EL (cell line): ENCODE measurements at places on chromosomes 2 and 18.

GRCh38 chr18:79317703-79318102 lies 78.0 kb upstream of the NFATC1 start:
- no peak for DNase-seq

- no peak for DNase-seq
Observed at GRCh38 chr2:71516253-71516888, 63.0 kb downstream of the DYSF start.

GRCh38 chr2:213227458-213227857 lies 56.8 kb upstream of the SPAG16 start:
- no peak for DNase-seq

GRCh38 chr18:63070767-63071502 lies 248.6 kb downstream of the BCL2 start:
- no peak for DNase-seq

DNA sequence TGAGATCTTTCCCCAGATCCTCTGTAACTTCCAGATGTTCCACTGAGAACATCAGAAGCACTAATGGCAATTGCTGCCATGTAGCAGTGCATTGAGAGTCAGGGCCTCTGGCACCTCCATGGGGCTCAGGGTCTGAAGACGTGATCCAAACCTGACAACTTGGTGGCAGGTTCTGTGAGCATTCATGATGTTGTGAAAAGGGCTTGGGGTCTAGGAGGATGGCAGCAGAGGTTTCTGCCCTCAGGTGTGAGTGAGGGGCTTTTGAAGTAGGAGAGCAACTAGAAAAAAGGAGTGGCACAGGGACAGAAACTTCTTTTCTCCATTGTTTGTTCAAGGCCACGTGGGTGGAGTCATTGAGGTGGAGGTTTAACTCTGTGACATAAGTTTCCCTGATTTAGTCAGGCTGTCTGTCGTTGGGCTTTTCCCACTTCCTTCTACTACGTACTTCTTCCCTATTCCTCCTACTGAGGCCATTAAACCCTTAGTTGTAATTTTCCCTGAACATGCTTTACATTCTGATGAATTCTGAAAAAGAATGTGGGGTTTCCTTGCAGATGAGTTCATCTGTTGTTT lies 13.1 kb downstream of the CFLAR start:
- DNase-seq = peak; percentile 80

GRCh38 chr2:64267699-64268098 lies 123.5 kb upstream of the PELI1 start:
- DNase-seq = peak; percentile 40

GRCh38 chr18:24136967-24137373 lies 1.9 kb upstream of the CABYR start:
- DNase-seq = peak; percentile 11

DNA sequence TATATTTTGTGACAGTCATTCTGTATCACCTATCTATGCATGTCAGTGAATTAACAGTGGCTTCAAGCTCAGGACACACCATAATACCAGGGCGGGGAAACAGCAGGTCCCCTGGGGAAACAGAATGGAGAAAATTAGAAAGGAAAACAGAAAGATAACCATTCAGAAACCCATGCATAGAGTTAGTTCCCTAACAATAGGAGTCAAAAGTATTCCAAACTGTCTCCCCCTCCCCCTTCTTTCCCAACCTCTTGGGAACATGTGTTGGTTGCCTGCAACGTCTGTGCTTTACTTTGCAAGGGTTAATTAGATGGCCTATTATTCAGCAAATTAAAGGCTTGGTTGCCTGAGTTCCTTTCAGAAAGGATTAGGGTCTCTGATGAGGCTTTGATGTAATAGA lies 176.4 kb downstream of the MYO3B start:
- no peak for DNase-seq

DNA sequence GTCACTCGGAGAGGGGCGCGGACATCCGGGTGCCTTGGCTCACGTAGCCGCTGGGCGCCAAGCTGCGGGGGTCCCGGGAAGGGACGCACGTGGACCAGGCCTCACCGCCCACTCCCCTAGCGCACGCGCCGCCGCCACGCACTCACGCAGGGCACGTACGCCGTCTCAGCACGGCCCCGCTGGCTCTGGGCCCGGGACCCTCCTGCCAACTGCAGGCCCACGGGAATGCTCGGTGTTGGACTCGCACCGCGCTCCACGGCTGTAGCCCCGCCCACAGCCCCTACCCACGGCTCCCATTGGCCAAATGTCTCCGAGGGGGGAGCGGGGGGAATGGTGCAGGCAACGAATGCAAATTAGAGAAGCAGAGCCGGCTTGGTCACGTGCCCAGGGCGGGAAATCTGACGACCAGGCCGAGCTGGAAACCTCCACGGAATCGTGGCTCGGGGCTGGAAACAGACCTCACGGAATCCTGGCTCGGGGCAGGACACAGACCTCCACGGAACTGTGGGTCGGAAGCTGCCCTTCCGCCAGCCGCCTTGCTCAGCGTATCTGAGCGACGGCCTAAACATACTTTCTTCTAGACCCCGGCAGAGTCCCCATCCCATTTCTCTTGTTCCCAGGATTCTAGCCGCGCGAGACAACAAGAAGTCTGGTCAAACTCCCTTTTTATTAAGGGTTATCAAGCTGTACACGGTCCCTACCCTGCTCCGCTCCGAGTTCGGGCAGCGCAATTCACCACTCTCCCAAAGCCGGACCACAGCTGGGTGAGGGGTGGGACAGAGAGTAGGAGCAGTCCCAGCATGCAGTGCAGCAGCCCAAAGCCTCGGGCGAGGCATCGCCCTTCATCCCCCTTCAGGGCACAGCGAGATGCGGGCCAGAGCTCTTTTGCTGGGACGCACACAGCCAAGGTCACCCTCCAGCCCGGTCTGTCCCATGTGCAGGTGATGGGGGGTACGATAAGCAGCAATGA lies at the start of gene ABCB6:
Gene ABCB6 (minus strand): TSS at position 227 of the 970 bp plus-strand sequence. CDS start 285 bp downstream, outside the sequence.
- peak; percentile 96 for DNase-seq

- DNase-seq = no peak
Observed at GRCh38 chr2:225600444-225600843, 200.9 kb downstream of the NYAP2 start.

- peak; percentile 97 for DNase-seq
Observed at GRCh38 chr18:59744271-59744721, 47.1 kb upstream of the CCBE1 start.

DNA sequence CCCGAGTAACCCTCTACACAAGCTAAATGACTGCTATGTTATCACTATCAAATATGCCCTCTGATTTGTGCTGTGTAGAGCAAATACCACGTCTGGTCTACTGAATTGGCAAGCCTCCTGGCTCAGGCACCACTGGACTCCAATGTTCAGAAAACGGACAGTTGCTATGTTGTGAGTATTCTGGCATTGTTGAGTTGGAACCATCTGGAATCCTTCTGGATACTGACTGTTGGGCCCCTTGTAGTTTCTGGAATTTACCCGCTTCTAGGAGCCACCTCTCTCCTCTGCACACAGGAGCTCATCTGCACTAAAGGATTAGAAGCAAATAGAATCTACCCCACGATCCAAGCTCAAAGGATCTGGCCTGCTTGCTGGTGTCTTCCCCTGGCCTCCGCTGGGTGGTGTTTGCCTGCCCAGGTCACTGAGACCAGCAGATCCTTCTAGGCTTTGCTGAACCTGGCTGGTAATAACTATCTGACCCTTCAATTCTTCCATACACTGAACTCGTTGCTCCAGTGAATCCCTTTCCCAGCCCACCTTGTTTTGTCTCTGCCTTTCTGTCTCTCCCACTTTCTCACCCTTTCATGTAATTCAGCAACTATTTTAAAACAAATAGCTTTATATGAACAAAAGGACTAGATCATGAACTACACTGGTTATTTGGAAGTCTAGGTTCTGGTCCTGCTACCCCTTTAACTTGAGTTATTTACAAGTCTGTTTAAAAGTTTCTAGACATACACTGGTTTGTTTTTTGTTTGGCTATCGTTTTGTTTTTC lies 2.1 kb upstream of the HAAO start:
- peak; percentile 37 for DNase-seq

GRCh38 chr2:6999211-6999877 lies 82.1 kb downstream of the RNF144A start:
- no peak for DNase-seq

GRCh38 chr2:86284401-86284841 lies 53.0 kb downstream of the REEP1 start:
- DNase-seq = no peak

GRCh38 chr2:201678401-201678800 lies 20.0 kb downstream of the MPP4 start:
- no peak for DNase-seq

GRCh38 chr2:125086313-125087184 lies 1061.5 kb downstream of the CNTNAP5 start:
- DNase-seq = no peak

DNA sequence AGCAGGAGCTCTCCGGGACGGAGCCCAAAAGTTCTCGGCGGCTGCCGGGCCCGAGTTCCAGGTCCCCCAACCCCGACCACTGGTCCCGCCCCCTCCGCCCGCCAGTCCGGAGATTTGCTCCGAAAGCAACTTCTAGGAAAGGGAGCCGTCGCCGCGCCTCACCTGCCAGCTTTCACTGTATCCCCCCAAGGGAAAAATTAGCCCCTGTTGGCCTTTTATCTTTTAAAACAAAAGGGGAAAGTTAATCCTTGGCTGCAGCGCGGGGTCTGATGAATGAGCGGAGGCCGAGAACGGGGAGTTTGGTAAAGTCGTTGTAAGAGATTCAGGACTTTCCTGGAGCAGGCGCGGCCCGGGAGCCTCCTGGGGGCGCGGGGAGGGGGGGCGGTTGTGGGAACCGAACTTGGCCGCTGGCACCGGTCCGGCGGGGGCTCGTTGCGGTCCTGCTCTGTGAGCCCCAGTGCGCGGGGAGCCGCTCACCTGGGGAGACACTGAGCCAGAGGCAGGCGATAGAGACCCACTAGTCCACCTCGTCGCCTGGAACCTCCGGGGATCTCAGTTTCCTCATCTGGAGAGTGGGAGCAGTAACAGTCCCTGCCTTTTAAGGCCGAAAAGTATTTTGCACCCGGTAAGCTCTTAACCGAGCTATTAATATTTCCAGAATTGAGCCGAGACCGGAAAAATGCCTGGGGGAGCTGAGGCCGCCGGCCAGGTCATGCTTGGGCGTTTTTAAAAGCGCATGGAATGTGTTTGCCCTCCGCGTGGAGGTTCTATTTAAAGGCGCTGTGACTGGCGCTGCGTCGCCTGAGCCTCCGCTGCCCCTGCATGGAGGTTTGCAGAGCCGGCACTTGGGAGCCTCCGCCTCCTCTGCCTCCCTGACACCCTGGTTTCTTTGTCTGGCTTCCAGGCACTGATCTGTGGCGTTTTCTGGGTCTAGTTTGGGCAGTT lies 1.1 kb downstream of the EFHD1 start:
- peak; percentile 59 for DNase-seq

- DNase-seq = no peak
Observed at GRCh38 chr18:77015771-77016710, 116.5 kb downstream of the MBP start.

- DNase-seq = no peak
Observed at GRCh38 chr2:72613931-72614330, 211.9 kb downstream of the EXOC6B start.
